ENCODE measurements at places on chromosomes 1 and 21.
A peak's percentile ranks its signal among the peaks of the same experiment; 100 is the strongest.

DNA sequence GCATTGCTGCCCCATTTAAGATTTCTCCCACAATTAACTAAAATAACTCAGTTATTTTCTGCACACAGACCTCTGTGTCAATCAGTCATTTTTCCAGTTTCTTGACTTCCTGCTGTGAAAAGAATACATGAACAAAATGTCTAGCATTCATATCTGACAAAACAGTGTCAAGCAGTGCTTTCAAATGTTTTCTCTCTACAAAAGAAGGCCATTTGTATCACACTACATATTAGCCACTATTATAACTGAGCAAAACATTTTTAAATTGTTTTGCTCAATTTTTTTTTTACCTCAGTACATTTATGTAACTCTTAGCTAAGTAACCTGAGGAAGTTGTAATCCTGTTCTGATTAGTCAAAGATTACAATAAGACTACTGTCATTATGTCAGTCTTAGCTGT is 1498.5 kb upstream of the PRMT6 start:
- no peak for DNase-seq

DNA sequence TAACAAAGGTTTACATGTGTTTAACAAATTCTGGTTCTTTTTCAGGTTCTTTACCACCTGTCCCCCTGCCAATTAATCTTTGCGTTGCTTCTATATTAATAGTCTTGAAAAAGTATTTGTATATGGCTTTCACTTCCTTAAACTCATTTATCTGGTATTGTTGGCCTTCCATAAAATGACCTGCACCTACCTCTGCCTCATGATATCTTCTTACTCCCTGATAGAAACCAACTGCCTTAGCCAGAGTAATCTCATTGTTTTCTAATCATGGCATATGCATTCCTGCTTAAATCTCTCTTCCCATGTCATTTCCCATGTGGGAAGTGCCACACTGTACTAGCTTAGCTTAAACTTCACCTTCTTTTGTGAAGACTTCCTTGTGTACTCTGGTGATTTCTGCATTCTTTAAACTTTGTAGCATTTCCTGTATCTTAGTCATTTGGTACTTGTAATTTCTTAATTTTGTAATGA is 8.7 kb downstream of the SMG7 start:
- peak; percentile 51 for DNase-seq

DNA sequence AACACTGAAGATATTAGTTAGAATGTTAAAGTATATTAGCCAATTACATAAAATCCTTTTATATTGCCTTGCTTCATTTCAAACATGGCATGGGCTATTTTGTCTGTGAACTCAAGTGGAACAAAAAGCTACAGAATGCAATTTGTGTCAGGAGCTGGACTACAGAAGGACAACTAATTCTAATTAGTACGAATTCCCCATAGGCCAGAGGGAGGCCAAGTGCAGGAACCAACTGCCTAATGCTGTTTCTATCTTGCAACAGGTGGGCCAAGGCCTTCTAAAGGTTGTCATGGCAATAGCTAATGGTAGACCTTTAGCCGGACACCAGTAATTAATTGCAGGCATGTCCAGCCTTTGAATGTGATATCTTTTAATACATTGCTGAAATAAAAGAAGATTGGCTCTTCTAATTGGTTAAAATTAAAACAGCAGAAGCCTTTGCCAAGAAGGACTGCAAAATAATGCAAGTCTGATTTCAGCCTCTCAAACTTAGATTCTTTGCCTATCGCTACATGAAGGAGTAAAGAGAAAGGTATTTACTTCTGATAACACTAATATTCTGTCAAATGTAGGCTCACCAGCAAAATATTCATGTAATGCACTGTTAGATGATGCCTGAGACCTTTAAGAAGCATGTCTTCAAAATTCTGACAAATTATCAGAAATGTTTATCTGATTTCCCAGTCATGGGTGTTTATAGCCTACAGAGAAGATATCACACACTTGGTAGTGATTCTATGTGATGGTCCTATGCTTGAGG is 232.1 kb downstream of the LMO4 start:
- no peak for DNase-seq

- no peak for DNase-seq
These were observed 42.4 kb downstream of the MTARC1 start for GRCh38 chr1:220828950-220829586.

DNA sequence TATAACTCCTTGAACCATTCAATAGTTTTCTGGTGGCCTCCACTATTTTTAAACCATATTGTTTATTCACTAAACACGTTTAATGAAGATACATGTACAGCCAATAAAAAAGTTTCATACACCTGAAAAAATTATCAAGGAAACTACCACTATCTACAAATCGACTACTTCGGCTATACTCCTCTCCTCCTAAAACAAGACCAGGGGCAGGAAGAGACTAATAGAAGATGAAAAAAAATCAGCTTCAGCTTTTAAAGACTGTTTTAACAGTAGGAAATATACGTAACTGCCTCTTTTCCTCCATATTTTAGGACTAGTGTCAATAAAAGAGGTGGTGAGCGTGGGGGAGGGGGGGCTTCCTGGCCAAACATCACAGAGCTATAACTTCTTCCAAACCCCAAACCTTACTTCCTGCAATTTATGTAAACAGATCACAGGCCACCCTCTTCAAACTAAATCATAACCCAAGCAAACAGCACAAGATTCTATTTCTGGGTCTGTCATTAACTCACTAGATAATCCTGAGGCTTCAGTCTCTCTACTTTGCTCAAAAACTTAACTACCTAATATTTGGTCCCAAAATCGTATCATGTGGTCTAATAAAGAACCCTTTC is 15.1 kb downstream of the FOXJ3 start:
- DNase-seq: peak; percentile 34

GRCh38 chr1:41649396-41650027 is 165.0 kb upstream of the EDN2 start:
- DNase-seq: no peak

DNA sequence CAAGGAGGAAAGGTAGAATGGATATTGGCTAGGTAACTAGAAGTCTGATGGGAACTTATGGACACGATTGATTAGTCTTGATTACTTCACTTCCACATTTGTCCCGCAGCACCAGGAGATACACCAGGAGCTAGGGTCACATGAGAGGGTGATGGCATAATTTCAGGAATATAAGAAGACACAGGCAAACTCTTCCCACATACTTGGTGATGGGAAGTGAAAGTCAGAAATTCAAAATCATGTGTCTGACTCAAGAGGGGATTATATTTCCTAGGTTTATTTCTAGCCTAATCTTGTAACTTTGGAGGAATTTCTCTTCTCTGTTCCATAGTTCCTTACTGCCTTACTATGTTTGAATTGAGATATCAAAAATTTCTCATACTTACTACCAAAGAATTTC is 185.0 kb downstream of the PBX1 start:
- DNase-seq: no peak

DNA sequence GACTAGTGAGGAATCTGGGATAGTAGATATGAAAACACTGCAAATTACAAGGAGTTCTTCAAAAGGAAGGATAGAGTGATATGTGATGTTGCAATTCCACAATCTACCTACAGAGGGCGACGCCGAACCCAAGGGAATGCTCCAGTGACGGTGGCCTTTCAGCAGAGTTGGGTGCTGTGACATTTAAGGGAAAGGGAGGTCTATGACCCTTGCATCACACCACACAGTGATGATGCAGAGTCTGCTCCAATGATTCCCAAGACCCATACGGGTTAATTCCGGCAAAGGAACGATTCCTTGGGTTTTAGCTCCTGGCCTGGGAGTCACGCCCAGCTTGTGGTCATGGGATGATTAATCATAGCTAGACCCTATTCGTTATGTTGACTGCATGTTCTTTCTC is 123.0 kb upstream of the IGSF21 start:
- DNase-seq: no peak

- DNase-seq: no peak
These were observed 97.5 kb downstream of the MRPS6 start for GRCh38 chr21:34170886-34171285.

GRCh38 chr1:154736841-154737240 is 128.9 kb upstream of the ADAR start:
- no peak for DNase-seq

- no peak for DNase-seq
These were observed 37.7 kb upstream of the PTBP2 start for GRCh38 chr1:96683931-96684330.

GRCh38 chr1:59046134-59046533 is 250.8 kb upstream of the FGGY start:
- no peak for DNase-seq

GRCh38 chr1:30445449-30445848 is 277.9 kb downstream of the MATN1 start:
- DNase-seq: no peak

- DNase-seq: no peak
These were observed 189.8 kb downstream of the RGS7 start for GRCh38 chr1:241167121-241167630.

DNA sequence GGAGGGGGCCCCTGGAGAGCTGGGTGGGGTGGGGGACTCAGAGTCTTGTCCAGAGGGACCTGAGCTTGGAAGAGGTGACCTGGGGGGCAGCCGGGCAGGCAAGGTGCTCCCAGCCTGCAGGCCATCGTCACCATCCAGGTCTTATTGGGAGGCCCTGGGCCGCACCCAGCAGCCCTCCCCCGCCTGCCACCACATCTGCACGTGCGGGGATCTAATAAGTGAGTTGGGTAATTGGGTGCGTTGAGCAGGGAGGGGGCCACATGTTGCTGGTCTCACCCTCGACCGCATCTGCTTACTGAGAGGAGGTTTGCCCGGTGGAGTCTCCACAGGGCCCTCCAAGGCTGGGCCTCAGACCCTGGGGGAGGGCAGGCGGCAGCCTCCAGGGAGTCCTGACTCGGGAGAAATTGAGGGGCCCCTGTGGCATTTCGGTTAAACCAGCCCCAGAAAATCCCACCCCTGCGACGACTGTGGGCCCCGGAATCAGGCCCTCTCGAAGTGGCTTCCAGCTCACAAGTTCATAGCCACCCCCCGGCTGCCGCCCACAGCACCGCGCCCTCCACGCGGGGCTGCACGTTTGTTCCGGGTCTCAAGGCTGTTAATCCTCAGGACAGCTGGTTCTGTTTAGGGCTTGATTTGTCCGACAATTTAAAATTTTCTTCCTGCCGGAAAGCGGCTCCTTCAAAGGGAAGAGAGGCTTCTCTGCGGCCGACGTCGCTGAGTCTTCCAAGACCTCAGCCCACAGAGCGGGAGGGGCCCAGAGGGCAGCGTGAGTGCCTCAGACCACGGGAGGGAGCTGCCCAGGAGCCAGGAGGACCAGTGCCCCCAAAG is 14.7 kb upstream of the COL6A2 start:
- DNase-seq: no peak

- no peak for DNase-seq
These were observed 5.0 kb downstream of the GJB3 start for GRCh38 chr1:34785875-34786470.

- no peak for DNase-seq
These were observed 1.3 kb downstream of the LY9 start for GRCh38 chr1:160797271-160797709.

GRCh38 chr21:24023402-24023801 is 1583.9 kb downstream of the MRPL39 start:
- DNase-seq: peak; percentile 9

DNA sequence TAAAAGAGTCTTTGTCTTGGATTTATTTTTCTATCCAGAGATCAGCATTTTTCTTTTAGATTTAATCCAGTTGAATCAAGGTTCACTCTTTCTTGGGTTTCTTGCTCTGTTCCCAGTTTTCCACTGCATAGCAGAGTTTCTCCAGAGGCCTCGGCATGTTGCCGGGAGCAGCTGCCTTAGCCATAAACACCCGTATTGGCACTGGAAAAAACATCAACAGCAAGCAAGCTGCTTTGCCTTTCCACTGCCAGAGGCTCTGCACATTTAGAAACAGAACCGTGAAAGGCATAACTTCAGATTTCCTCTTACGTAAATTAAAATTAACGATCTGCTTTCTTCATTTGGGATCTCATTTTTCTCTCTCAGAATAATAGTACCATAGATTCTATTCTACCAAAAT is 181.8 kb upstream of the L1TD1 start:
- no peak for DNase-seq

DNA sequence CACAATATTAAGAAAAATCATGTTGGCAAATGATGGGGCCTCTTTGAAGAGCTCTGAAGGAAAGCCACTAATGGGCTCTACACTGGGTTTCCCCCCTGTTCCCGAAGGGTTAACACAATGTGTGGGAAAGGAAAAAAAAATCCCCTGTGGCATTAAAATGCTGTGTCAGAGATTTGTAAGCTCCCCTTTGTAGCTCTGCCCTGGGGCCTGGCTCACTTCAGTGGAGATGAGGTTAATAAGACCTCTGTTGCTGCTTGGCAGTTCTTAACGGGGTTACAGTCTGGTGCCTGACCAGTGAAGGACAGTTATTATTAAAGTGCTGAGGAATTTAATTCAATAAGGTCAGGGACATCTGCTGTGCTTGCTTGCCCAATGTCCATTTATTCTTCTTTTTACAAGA is 129.7 kb upstream of the UBE2U start:
- no peak for DNase-seq

GRCh38 chr1:38773483-38773882 is 86.1 kb downstream of the RRAGC start:
- no peak for DNase-seq

- DNase-seq: no peak
These were observed 17.9 kb upstream of the RGS18 start for GRCh38 chr1:192140382-192140781.

GRCh38 chr1:8351693-8352470 is 34.0 kb downstream of the SLC45A1 start:
- no peak for DNase-seq

DNA sequence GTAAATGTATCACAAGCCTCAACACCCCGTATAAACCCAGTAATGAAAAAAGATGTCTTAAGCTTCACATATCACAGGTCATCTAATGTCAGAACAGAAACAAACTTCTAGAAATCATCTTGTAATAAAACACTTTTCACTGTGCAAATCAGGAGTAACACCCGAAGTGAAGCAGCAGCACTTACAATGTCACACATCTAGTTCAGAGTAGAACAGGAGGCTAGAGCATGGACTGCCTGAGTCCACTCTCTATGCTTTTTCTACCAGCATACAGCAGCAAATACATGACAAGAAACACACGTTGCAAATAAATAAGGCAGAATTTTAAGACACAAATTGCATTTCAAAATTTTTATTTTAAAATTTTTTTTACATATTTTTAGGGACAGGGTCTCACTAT is 57.2 kb downstream of the AKT3 start:
- DNase-seq: peak; percentile 50

GRCh38 chr1:223304931-223305330 is 59.0 kb downstream of the SUSD4 start:
- no peak for DNase-seq

DNA sequence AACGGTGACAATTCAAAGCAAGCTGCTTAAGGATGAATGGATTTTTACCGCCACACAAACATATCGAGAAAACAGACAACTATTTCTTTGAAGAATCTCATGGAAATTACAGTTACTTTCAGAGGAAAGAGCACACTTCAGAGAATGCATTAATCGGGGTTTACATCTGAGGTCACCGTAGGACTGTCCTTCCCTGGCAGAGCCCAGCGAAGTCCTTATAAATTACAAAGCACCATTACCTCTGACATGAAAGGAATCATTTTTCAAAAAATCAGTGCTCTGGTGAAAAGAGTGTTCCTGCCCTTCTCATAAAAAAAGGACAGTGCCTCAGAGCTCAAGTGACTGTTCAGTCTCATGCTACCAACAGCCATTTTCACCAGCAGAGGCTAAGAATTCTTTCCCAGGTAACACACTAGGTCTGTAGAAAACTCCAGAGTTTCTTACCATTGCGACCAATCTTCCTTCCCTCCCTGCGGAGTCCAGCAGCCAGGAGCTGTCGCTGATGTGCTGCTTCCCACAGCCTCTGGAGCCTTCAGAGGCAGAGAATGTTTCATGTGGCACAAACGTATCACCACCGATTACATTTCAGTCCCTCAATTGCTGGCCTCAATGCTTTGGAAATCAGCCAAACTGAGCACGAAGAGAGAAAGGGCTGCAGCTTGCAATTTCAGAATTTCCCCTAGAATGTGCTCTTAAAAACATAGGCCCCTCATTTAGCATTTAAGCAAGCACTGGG is 75.4 kb downstream of the PLD5 start:
- no peak for DNase-seq
